ENCODE measurements at places on chromosomes 3 and 15.
A peak's percentile ranks its signal among the peaks of the same experiment; 100 is the strongest.

DNA sequence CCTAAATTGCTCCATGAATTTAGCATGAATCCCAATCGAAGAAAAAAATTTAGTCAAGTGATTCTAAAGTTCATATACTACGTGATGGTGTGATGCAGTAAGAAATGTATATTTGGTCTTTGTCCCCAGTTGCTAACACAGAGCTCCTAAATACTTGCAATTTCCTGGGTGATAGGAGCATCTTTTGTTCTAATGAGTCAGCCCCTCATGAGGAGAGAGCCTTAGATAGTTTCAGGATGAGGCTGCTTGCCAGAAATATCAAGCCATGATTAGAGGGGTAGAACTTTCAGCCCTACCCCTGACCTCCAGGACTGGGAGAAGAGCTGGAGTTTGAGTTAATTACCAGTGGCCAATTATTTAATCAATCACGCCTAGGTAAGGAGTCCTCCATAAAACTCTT, 170.2 kb downstream of the PDE8A start:
- no peak for DNase-seq

DNA sequence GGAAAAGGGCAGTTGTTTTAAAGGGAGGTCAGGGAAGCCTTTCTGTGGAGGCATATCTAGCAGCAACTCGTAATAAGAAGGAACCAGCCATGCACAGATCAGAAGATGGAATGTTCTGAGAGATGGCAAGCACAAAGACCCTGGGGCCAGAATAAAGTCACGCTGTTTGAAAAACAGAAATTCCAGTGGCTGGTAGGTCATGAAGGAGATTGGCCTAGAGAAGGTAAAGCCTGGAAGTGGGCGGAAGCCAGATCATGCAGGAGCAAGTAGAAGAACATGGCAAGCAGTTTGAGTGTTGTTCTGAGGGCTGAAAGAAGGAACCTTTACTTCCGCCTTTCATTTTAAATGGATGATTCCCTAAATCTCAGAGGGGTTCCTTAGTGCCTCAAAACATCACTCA, 208.1 kb upstream of the PPP2R3A start:
- no peak for DNase-seq

GRCh38 chr15:75460646-75461045, 9.2 kb upstream of the SIN3A start:
- DNase-seq, result no peak

GRCh38 chr15:66872405-66872804, 170.4 kb downstream of the SMAD6 start:
- DNase-seq, result no peak

DNA sequence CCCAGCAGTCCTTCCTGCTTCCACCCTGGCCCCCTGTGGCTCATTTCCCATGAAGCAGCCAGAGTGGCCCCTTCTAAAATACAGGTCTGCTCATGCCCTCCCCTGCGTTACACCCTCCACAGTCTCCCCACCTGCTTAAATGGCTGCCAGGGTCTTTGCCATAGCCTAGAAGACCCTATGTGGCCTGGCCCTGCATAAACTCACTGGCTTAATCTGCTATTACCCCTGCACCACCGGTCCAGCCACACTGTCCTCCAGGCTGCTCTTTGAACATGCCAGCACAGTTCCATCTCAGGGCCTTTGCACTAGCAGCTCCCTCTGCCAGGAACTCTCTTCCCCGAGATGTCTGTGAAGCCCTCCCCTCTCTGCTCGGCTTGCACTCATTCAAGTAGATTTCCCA, 166.8 kb downstream of the NTRK3 start:
- DNase-seq, result no peak

DNA sequence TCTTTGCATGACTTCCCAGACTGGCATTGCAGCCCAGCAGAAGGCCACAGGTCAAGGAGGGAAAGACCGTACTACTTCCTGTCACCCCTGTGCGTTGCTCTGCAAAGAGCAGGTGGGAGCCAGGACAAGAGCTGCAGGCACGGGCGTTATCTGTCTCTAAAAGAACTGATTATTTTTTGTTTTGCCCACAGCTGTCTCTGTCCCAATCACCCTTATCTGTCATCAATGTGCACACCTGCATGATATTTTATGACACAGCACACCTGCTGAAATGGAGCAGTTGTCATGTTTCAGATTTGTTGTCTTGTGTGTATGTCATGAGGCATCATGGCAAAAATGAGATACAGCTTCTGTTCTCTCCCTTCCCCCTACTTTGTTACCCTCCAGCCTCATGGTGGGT, 58.8 kb downstream of the SLCO3A1 start:
- no peak for DNase-seq

DNA sequence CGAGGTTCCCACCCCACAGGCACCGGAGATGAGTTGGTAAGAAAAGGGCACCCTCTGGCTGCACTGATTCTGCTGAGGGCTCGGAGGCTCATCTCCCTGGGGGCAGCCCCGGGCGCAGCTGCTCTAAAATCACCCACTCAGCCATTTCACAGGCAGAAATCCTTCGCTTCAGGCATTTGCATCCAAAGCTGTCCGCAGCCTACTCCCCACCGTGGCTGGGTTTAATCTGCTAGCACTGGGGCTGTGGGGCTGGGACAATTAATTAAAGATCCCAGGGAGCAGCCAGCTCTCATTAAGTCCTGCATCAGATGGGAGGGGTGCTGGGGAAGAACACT, 104.3 kb upstream of the PRR20G start:
- DNase-seq, result no peak

GRCh38 chr3:64548200-64548889, 139.5 kb downstream of the ADAMTS9 start:
- peak; percentile 67 for DNase-seq

DNA sequence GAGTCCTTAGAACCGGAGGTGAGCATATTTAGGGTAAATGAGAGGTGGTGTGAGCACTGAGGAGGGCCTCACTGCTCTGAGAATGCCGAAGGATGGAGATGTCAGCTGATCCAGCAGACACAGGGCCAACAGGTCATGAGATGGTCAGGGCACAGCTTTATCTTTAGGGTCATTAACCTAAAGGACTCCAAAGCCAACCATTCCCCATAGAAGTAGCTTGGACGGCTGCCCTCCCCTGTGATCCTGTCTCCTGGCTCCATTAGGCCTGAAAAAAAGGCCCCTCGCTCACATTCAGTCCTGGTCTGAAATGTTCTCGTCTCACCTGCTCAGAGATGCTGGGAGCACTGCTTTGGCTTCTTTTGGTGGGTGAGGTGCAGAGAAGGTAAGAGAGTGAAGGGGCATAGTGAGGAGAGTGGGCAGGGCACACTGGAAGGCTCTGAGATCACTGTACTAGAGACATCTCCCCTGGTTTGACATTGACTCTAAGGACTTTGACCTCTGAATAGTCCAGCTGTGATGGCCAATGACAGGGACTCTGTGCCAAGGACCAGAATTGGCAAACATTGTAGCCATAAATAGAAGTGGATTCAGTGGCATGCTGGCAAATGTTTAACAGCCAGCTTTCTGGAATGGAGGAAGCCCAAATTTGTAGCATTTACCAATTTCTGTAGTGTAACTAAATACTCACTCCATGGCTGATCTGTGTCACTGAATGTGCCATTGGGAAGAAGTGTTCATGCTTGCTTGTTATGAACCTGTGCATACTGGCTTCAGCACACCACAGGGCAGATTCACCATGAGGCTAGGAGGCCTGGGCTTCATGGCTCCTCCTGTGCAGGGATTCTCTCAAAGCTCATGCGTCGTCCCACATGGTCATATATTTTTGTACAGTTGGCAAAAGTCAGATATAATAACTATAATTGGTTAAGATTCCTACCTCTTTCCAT, 76.2 kb upstream of the MRPS22 start:
- DNase-seq, result no peak

DNA sequence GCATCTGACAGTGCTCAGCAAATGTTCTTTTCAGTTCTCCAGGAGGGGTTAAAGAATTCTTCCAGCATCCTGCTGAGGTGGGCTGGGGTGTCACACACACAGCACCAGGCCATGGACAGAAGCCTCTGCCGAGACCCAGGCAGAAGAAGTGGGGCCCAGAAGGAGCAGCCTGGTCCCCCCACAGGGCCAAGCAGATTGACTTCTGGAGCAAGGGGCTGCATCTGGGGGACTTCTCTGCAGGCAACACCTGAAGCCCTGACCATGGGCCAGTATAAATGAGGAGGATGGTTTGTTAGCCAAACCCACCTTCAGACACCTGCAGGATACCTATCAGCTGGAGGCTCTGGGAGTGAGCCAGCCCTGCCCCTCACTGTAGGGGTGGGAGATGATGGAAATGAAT, 16.2 kb upstream of the TMEM40 start:
- no peak for DNase-seq

DNA sequence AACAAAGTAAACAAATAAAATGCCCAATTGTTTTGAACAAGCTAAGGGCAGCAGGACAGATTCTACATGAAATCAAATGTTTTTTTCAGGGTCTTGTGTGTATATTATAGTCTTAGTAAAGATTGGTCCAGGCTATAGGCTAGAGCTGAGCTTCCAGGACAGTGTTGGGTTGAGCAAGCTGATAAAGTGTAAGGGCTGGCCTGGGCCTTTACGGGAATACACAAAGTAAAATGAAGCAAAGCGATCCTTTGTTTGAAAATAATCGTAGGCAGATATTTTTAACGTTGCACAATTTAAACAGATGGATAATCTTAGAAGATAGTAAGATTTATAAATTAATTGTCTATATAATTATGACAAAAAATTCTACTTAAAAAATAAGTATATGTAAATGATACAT, 1204.6 kb downstream of the OTOL1 start:
- DNase-seq, result no peak

Data from forelimb muscle (tissue), 1 donor.